ENCODE measurements at places on chromosomes 3 and 15.

DNA sequence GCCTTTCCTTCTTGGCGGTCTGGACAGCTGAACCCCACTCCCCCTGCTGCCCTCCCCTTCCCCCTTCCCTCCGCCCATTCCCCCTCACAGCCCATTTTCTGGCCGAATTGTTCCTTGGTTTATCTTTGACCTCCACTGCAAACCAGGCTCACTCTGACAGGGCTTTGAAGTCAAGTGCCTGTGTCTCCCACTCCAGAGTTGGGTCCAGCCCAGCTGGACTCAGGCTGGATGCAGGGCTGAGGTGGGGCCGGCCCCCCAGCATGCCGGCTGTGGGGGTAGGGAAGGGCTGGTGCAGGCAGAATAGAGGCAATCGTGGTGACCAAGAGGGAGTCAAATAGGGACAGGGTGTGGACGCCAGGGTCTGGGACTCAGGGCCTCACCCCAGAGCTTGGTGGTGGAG, 57.0 kb upstream of the MRPS22 start:
- DNase-seq: no peak

GRCh38 chr3:158458464-158458863, 112.5 kb upstream of the MLF1 start:
- no peak for DNase-seq

- peak; percentile 6 for DNase-seq
These were observed 28.8 kb downstream of the TMED3 start for GRCh38 chr15:79339588-79340314.

GRCh38 chr3:194121891-194122631, 13.9 kb upstream of the HES1 start:
- no peak for DNase-seq

DNA sequence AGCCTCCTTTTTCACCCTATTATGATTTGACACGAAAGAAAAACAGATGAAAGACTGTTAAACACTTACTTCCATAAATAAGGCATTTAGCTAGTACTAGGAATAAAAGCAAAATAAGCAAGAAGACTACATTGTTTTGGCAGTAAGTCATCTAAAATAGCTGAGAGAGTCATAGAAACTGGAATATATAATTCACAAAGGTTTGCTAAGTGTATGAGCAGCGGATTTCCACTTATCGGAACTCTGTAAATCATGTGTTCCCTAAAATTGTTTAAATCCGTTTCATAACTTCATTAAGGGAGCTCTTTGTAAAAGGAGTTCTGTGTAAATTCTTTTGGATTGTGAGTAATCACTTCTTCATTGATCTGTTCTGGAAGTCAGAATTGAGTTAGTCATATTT, 202.5 kb upstream of the CBLB start:
- no peak for DNase-seq

DNA sequence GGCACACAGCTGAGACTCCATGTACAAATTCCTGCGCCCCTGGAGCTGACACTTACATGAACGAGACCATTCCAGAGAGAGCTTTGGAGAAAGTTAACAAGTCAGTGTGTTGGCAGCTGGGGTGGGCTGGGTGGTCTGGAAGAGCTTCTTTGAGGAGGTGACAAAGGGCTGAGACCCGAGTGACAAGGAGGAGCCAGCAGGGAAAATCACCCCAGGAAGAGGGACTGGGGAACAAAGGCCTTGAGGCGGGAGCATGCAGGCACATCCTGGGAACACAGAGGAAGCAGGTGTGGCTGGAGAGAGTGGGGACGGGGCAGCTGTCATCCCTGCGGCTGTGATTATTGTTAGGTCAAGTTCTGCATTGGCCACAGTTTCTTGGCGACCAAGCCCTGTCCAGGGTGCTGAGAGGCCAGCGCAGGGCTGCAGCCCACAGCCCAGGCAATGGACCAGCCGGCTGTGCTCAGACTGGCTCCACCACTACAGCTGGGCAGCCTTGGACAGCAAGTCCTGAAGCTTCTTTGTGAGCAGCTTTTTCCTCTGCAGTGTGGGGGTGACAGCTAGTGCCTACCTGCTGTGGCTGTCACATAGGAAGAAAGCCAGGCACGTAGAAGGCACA, 34.2 kb upstream of the PRR23E start:
- no peak for DNase-seq

DNA sequence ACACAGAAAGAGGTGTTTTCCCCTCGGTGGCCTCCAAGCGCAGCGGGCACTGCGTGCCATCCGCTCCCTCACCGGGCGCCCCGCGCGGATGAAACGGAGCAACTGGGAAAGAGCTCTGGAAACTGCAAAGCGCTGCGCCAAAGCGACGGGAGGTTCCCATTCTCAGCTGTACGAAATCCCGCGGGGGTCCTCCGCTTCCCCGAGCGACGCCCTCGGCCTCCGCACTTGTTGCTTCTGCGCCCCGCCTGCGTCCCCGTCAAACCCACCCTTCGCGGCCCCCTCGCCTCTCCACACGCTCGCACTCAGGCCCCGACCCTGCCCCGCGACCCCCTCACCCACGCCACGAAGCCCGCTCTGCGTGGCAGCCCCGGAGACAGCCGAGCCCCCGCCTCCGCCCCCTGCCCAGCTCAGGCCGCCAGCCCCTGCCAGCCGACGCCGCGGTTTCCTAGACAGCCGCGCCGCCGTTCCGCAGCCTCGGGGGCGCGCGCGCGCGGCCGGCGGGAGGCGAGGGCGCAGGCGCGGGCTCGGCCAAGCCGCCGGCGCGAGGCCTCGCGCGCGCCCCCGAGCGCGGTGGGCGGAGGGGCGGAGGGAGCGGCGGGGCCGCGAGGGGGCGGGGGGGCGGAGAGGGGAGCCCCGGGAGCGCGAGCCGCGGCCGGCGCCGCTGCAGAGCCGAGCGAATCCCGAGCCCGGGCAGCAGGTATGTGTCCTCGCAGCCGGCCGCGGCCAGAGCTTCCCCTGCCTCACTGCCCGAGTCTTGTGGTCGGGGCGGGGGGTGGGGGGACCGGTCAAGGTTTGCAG, at the start of gene TMEM266:
Gene TMEM266, plus strand, starts transcription at position 666 of the 798 bp plus-strand sequence. CDS start 74,279 bp downstream, outside the sequence.
- peak; percentile 21 for DNase-seq

GRCh38 chr3:170476291-170476690, 57.6 kb downstream of the CLDN11 start:
- no peak for DNase-seq

GRCh38 chr3:16433701-16434151, 79.8 kb downstream of the RFTN1 start:
- no peak for DNase-seq

GRCh38 chr3:28935146-28935545, 345.7 kb upstream of the RBMS3 start:
- DNase-seq: no peak

- no peak for DNase-seq
These were observed 870 bp upstream of the TSEN2 start for GRCh38 chr3:12483410-12483809.

DNA sequence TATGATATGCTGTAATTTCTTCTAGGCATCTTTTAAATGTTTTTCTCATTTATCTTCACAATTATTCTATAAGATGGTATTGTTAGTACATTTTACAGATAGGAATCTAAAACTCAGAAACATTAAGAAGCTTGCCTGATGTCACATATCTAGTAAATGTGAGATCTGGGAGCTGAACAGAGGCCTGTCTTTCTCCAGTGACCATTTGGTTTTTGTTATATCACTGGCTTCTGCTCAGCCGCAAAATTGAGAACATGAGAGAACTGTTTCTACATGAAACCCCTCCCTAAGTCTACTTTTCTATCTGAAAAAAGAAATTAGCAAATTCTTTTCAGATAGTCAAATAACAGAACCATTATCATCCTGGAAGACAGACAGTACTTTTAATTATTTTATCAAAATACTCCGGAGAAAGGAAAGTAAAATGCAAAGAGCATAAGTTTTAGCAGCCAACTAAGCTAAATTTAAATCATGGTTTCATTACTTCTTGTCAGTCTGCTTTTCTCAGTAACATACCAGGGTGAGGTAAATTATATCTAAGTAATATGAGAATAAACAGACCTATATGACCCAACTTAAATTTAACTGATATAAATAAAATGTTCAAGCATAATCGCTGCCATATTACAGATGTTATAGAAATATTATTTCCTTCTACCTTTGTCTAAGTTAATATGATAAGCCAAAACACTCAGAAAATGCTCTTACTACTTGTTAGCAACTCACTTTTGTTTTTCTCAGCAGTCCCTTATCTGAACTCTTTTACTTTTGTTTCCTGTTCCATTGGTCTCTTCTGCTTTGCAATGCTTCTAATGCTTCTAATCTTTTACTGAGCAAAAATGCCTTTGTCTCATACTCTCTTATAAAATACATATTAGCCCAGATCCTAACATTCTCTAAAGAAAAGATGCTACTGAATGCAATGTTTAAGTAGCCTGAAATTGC, 68.0 kb upstream of the MBNL1 start:
- no peak for DNase-seq

- DNase-seq: no peak
These were observed 62.5 kb downstream of the WHAMM start for GRCh38 chr15:82871832-82872484.

GRCh38 chr15:100529556-100529955, 806 bp upstream of the CERS3 start:
- DNase-seq: no peak

GRCh38 chr15:61119556-61119955, 109.5 kb downstream of the RORA start:
- DNase-seq: no peak

DNA sequence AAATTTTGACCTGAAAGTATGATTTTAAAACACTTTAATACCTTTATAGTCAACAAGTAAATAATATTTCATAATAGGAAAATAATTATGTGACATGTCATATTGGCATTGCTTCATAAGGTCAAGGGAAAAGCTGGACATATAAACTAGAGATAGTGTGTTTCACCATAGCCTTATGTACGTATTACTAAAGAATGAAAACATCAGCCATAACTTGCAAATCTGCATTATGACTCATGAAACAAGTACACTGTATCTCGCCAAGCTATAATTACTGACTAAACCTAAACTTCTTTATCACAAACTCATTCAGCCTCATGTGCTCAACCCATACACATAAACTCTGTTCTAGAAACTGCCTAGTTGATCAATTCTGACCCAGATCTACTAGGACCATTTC, 950.1 kb downstream of the FHIT start:
- DNase-seq: no peak
